ENCODE measurements at places on chromosomes 7 and 10. TPM values are rescaled to one million over a fixed set of nuclear protein-coding genes. Genes with fewer than 3 reads are reported as not detected.

The SEC61G gene
- 147 TPM for total RNA-seq

The PSD gene
- total RNA-seq: 9.7 TPM

The STRIP2 gene
- total RNA-seq: 10.8 TPM

The UPF2 gene
- 27.3 TPM for total RNA-seq

The VWDE gene
- 13.7 TPM for total RNA-seq

The OGDHL gene
- 16.3 TPM for total RNA-seq

The WEE2 gene
- total RNA-seq: not detected

The LRMDA gene
- total RNA-seq: 4.8 TPM

The ATOH7 gene
- not detected for total RNA-seq

The C10orf105 gene
- not detected for total RNA-seq

The PTER gene
- 25.8 TPM for total RNA-seq

The CARD11 gene
- total RNA-seq: 0.57 TPM

The OR13A1 gene
- total RNA-seq: not detected

The ACSM6 gene
- not detected for total RNA-seq

The PDE6C gene
- not detected for total RNA-seq

The LIPJ gene
- not detected for total RNA-seq

The C10orf143 gene
- total RNA-seq: 0.66 TPM

The PSMC2 gene
- total RNA-seq: 121 TPM

The ST8SIA6 gene
- 1.3 TPM for total RNA-seq

The PDK4 gene
- total RNA-seq: 2.1 TPM

The SPDYE16 gene
- total RNA-seq: not detected

The RPEL1 gene
- total RNA-seq: 0.10 TPM

The MUC3A gene
- total RNA-seq: 30.8 TPM

The TRIM50 gene
- not detected for total RNA-seq

Measured in HCT116 (cell line).